NCI-H1417 treated with DMSO at 0.1 percent for 48 hours (cell line): ENCODE measurements at places on chromosomes 11 and 22.

GRCh38 chr11:78189174-78189724 is 530 bp downstream of the USP35 start:
- no peak for DNase-seq

GRCh38 chr11:93727985-93728791 is 13.1 kb downstream of the TAF1D start:
- no peak for DNase-seq

DNA sequence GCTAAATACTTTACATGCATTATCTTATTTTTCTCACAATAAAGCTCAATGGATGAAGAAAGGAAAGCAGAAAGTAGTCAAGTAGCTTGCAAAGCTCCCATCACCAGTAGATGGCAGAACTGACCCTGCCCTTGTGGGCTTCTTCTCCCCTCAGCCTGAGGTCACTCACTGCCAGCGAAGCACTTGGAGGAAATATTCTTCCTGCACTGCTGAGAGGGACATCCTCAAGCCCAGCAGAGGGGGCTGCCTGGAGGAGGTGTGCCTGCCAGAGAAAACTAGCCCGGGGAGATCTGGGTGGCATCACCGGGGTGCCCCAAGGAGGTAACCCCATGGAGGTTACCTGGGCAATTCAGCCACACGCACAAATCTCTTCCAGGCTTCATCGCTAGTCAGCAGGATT is 6.6 kb downstream of the APOL4 start:
- no peak for DNase-seq

DNA sequence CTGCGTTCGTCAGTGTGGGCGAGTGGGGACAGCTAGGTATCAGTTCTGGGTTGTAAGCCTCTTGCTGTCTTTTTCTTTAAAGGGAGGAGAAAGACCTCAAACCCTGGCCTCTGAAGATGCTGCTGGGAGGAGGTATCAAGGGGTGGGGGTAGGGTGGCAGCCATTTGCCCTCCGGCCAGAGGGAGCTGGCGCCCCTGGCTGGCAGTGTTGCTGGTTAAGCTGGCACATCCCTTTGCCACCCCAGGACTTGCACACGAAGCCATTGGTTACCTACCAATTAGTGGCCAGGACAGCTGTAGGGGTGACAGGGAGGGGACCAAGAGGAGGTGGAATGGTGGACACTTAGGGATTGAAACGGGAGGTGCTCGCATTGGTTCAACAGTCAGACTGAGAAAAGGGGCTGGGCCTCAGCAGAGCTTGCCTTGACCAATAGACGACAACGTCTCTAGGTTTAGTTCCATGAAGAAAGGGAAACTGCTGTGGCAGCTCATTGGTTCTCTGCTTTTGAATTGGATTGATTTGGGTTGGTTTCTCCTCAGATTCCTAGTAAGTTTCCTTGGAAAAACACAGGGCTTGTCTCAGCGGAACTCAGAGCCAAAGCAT is 77.9 kb downstream of the ST3GAL4 start:
- no peak for DNase-seq

DNA sequence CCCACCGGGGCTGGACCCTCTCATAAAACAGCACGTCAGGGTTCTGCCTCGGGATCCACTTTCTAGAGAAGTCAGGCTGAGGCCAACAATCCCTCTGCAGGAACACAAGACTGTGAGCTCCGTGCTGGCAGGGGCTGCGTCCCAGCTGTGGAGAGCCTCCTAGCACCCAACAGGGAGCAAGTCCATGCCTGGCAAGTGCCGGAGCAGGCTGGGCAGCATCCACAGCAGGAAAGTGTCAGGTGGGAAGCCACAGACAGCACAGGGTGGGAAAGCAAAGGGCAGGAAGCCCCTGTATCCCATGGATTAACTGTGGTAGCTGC is 682.3 kb downstream of the TBC1D22A start:
- no peak for DNase-seq
